ENCODE measurements at places on chromosomes 12 and 14.

GRCh38 chr14:90023176-90023896, 38.5 kb upstream of the KCNK13 start:
- no peak for DNase-seq

DNA sequence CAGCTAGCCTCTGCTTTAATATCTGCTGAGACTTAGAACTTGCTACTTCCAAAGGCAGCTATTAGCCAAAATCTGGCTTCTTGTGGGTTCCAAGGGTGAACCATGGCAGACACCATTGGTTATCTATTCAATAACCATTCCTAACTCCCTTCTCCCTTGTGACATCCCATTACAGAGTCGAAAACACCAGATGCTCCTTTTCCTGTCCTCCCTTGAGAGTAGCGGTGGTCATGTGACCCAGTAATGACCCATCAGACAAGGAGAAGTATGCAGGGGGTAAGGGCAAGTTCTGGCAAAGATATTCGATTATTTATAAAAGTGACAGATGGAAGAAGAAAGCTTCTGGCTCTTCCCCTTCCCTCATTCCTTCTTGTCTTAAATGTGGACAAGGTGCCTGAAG, 20.1 kb downstream of the TGFB3 start:
- DNase-seq, result no peak

DNA sequence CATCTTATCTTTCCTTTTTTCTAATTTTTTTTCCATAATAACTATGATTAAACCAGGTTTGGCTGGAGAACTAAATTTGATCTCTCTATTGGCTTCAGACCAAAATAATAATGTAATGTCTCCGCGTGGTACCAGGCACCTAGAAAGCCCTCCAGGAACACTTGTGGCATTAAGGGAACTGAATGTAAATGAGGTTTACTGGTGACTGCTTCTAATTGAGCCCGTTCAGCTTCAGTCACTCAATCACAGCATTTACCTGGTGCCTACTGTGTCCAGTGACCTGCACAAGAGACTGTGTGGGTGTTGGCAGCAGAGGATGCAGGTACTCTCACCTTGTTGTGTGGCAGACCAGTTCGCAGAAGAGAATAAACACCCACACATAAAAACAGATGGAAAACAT, 302.5 kb downstream of the DPF3 start:
- no peak for DNase-seq

DNA sequence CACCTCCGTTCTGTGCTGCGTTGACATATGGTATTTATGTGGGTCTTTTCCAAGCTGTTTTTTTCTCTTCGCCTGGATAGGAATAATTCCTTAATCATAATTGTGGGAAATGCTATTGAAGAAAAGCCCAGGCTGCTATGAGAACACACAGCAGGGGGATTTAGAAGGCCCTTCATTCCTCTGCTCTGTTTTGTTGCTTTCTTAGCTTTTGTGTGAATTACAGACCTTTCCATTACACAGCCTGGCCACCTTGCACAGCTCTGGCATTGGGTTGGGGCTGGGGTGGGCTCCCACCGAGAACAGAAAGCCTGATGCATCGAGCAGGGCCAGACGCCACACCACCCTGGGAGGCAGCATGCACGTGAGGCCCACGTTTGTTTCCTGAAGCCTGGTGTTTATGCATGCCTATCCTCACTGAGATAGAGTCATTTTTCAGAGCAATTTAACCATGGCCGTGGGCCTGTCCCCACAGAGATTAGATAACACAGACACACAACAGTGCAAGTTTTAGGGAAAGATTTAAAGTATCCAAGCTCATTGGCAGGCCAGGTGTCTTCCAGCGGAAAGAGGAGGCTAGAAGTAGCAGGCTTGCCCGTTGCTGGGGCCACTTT, 287.6 kb upstream of the PWP1 start:
- no peak for DNase-seq

DNA sequence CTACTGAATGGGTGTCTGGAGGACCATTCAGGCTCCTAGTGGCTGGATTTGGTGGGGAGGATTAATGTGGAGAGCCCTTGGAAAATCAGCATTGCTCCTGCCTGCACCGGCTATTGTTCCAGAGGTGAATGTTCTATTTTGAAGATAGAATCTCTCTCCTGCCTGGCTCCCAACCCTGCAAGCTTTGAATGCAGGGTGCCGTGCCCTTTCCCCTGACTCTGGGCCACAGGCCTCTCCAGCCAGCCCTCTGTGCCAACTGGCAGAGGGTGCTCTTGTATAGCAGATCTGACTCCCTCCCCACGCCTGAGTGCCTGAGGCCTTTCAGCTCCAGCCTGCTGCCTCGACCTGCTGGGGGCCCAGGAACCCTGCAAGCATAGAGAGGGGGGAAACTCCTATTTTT, 106.8 kb downstream of the TMEM260 start:
- no peak for DNase-seq

GRCh38 chr12:25529738-25530137, 23.3 kb downstream of the LMNTD1 start:
- DNase-seq, result no peak

GRCh38 chr12:23887055-23887835, 62.2 kb downstream of the SOX5 start:
- DNase-seq, result no peak

- no peak for DNase-seq
These were observed 732 bp downstream of the SLC25A29 start for GRCh38 chr14:100305324-100306100.

- DNase-seq, result no peak
These were observed 144.7 kb downstream of the SMOC1 start for GRCh38 chr14:70023871-70024270.

DNA sequence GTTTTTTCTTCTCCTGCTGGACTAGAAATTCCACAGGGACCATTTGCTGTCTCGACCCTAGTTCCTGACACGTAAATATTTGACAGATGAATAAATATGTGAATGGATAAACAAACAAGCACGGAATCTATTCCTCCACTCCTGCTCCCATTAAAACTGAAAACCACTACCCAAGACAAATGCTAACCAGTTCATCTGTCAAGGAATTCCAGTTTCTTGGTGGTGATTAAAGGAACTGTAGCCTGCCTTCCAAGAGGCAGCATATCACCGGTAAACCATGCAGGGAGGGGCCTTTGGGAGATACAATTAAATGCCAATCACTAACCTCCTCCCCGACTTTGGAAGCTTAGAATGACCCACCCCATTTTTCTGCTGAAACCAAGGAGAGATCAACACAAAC, 95.4 kb downstream of the TTC7B start:
- no peak for DNase-seq

- DNase-seq, result no peak
These were observed 154.0 kb upstream of the SSTR1 start for GRCh38 chr14:38053666-38054065.

- DNase-seq, result no peak
These were observed 19.9 kb downstream of the CLEC6A start for GRCh38 chr12:8475508-8476203.

DNA sequence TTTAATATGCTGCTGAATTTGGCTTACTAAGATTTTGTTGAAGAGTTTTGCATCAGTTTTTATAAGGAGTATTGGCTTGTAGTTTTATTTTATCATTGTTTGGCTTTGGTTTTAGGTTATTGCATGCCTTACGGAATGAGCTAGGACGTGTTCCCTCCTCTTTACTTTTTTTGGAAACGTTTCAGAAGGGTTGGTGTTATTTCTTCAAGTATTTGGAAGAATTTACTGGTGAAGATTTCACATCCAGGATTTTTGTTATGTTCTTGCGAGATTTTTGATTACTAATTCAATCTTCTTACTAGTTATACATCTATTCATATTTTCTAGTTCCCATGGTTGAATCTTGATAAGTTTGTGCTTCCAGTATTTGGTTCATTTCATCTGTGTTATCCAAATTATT, 823.2 kb downstream of the SLC6A15 start:
- no peak for DNase-seq

DNA sequence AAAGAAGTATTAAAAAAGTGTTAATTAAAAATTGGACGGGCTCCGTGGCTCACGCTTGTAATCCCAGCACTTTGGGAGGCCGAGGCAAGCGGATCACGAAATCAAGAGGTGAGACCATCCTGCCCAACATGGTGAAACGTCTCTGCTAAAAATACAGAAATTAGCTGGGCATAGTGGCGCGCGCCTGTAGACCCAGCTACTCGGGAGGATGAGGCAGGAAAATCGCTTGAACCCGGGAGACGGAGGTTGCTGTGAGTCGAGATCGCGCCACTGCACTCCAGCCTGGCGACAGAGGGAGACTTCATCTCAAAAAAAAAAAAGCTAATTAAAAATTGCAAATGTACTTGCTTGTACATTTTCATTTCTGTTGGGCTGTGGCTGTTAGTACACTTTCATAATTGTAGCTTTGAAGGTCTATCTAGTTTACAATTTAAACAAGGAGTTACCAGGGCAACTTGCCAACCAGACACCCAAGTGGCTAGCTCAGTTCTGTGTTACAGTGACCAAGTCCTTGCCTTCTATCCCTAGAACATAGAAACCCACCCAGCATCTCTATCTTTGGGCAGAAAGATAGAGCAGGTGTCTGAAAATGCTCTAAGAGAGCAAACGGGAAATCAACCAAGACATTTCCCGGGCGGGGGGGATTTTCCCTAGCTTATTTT, 1.2 kb downstream of the COA8 start:
- DNase-seq, result no peak

GRCh38 chr14:83827383-83827782, 1702.6 kb upstream of the FLRT2 start:
- DNase-seq, result no peak

DNA sequence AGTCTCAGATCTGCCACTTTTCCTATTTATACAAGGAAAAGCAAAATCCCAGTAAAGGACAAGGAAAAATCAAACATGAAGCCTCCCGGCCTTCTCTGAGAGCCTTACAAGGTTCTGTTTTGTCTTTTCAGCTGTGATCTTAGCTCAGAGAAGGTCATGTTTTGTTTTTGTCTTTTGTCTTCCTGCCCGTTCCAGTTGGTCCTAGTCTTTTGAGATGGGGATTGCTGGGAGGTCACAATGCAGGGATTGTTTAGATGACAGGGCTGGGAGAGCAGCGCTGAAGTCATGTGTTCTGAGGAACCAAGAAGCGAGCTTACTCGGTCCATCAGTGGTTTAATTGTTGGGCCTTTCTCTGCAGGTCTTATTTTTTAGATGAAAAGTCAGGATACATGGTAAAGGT, 6.0 kb downstream of the PLEKHH1 start:
- DNase-seq, result peak; percentile 36

- DNase-seq, result no peak
These were observed 20.8 kb downstream of the SLC8B1 start for GRCh38 chr12:113314121-113314529.

- DNase-seq, result no peak
These were observed 5.3 kb upstream of the RAB35 start for GRCh38 chr12:120121766-120122293.

GRCh38 chr14:36424478-36425102, 95.4 kb downstream of the NKX2-1 start:
- DNase-seq, result no peak

DNA sequence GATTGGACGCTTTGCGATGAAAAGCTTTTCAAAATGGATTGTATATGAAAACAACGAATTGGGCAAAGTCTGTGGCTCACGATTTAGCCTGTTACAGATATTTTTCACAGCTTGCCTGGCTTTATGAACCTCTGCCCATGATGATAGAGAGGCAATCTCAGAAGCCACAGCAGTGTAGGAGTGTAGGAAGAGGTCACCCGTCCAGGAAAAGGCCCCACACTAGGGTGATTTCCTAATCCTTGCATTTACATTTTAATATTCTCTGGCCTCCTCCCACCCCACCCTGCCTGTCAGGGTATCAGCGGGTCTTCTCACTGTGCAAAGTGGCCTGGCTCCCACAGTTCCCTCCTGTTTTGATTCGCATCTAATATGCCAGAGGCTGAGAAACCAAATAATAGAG, 81.8 kb upstream of the FOXN3 start:
- peak; percentile 26 for DNase-seq

DNA sequence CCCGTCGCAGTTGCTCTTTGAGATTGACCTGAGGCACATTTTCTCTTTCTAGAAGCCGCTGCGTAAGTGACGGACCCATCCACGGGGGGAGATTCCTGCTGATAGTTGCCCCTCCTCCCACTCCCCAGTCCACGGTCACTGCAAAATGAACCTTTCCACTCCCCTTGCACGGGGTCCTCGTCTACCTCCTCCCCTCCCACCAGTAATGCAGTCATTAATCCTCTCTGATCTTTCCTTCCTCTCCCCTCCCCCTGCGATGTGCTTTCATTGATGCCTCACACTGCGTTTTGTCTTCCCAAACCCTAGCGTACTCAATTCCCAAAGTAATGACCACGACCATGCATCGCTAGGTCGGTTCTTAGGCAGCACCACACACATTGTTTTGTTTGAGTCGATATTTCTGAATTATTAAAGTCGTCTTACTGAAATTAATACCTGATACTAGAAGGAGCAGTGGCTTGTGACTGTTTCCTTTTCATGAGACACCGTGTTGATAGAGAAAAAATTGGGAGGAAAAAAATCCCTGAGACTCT, 857 bp downstream of the ETNK1 start:
- DNase-seq, result no peak

- DNase-seq, result no peak
These were observed 1.2 kb downstream of the PTPRQ start for GRCh38 chr12:80445083-80445793.

DNA sequence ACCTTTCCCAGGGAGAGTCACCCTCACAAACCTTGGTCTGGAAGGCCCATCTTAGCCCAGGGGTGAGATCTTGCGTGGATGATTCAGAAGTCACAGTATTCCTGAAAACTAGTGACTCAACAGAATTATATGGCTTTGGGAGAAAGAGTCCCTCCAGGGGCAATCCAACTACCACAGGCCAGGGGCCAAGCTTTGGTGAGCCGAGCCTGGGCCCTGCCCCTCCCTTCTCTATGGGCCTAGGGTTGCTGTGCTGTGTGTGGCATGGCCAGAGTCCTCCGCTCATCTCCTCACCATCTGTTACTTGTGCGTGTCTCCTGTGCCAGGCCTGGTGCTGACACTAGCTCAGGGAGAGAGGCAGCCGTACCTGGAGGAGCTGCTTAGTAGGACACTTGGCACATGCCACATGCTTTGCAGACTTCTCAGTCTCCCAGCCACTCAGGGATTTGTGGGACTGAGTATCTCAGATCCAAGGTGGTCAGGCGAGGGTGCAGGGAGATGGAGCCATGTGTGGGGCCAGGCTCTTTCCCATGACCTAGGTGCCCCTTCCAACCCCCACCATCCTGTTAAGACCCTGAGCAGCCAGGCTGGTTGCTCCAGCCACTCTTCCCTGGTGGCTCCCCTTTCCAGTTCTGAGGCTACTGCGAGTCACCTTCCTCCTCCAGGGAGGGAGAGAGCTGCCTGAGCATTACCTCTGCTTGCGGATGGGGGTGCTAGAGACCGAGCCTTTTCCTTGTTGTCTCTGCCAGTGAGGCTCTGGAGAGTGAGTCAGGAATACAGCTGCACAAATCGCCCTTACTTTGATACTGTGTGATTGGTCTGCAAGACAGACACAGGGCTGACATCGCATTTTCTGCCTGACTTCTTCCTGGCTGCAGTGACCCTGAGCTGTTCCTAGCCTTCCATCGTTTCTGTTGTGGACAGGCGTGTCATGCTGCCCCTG, 94.1 kb downstream of the SLC25A47 start:
- DNase-seq, result peak; percentile 96

GRCh38 chr12:97899529-97899928, 436.9 kb downstream of the RMST start:
- no peak for DNase-seq

GRCh38 chr14:63918411-63918810, 65.6 kb downstream of the SYNE2 start:
- DNase-seq, result no peak
